Kidney (tissue), 22 donors: ENCODE measurements at places on chromosomes 11 and 22. TPM values are rescaled to one million over a fixed set of nuclear protein-coding genes. Genes with fewer than 3 reads are reported as not detected.
A peak's percentile ranks its signal among the peaks of the same experiment; 100 is the strongest.

OTOG gene
- 0.06 TPM for total RNA-seq

DNA sequence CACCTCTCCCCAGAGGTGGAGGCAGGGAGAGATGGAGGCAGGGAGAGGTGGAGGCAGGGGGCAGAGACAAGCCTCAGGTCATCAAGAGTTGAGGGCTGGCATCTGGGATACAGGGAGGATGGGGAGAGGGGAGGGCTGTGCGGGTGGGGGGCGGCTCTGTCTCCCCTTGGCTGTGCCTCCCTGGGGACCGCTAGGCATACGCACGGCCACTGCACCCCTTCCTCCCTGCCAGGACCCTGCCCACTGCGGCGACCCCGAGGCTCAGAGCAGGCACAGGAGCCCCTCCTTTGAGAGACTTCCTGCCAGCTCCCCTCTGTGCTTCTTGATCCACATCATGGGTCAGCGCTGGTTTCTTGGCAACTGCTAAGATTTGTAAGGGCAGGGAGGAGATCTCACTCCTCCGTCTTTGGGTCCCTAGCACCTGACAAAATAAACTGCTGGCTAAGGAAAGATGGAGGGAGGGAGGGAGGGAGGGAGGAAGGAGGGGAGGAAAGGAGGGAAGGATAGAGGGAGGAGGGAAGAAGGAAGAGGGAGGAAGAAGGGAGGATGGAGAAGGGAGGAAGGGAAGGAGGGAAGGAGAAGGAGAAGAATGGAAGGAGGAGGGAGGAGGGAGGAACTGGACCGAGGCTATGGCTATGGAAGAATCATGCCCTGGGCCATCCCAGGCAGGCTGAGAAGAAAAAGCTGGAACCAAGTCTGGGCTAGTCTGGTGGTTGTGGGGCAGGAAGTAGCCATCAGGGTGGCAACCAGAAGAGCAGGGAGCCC, 18.5 kb downstream of the PRR33 start:
- DNase-seq, result peak; percentile 95

DNA sequence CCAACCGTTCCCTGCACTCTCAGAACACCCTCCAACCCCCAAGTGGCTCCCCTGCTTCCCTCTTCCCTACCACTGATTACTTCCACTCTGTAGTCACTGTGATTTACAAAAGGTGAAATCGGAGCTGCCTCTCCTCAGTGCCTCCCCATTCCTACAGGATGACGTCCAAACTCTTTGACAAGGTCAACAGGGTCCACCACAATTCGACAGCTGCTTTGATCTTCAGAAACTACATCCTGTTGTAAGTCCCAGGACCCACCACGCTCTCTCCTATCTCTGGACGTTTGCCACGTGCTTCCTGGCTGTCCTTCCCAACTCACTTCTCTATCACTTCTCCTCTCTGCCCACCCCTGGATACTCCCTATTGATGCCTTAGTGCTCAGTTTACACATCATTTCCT, 85.0 kb upstream of the EIF3D start:
- DNase-seq, result peak; percentile 72

IMMP1L gene
- 23.8 TPM for total RNA-seq

DNA sequence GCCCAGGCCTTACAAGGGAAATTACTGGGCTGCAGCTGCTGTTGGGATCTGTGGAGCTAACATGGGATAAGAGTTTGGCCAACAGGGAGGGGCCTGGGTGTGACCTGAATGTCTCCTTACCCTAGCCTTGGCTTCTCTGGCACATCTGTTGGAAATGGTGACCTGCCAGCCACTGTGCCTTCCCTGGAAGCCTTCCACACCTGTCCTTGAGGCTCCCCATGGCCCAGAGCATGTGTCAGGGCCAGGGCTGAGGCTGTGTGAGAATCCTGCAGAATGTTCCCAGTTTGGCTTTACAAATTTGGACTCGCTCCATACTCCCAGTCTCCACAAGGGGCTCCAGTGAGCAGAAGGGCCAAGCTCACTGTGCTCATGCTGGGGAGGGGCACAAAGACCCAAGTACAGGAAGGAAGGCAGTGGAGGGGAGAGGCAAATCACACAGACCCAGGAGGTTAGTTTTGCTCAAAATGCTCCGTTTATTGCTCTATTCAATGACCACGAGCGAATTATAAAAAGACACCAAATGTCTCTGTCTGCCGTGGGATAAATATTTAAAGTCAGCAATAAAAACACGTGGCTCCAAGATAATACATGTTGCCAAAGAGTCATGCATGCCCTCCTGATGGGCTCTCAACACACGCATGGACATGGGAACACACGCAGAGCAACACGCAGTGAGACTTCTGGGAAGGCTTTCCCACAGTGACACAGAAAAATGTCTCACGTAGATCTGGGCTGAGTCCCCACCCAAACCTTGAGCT, 1.7 kb upstream of the IGSF22 start:
- peak; percentile 50 for DNase-seq

DNA sequence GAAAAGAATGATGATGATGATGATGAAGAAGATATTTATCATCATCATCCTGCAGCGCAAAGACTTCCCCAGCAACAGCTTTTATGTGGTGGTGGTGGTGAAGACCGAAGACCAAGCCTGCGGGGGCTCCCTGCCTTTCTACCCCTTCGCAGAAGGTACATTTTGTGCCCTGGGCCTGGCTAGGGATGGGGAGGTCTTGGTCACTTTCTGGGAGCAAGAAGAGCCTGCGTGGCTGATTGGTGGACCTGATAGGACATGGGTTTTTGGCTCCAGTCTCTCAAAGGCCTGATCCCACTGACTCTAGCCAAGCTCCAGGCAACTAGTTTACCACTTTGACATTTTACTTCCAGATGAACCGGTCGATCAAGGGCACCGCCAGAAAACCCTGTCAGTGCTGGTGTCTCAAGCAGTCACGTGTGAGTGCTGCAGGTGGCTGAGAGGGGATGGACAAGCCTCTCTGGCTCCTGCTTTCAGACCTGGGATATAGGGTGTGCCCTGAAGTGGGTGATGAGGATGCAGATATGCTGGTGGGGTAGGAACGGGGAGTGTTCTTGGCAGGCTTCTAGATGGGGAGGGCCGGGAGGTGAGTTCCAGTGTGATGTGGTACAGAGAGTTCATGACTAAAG, 5.3 kb downstream of the SIDT2 start:
- DNase-seq, result peak; percentile 26

RCN1 gene
- 82.0 TPM for total RNA-seq

DNA sequence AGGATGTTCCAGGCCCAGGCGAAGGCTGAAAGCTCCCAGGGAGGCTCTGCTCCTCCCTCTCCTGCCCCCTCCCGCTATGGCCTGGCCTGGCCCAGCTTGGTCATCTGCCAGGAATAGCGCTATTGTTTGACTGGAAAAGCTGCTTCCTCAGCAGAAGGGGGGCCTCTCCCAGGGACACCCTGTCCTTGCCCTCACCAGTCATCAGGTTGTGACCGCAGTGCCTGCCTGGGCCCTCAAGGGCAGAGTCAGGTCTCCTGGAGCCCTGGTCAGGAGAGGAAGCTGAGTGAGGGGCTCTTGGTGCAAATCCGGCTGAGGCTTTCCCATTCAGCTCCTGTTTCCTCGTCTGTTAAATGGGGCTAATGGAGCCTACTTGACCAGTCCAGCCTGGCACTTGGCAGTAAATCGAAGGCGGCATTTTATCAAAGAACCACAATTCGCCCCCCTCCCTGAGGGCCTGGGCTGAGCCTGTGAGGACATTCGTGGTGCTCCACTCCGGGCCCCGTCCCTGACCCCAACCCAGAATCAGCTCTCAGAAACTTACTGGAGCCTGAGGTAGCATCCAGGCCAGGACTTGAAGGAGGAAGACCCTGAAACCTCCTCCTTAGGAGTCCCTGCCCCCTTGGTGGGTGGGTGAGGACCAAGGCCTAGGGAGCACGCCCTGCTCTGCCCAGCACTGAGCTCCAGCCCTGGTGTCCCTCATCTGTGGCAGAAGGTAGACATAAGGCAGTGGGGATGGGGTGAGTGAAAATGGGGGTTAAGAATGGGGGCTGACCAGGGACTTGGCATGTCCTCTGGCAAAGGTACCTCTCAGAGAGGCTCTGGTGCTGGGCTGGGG, 2.0 kb upstream of the CASTOR1 start:
- peak; percentile 76 for DNase-seq

- DNase-seq, result peak; percentile 26
Observed at GRCh38 chr22:46245511-46245910, 4.6 kb downstream of the CDPF1 start.

GRCh38 chr11:8871171-8871775, 39.7 kb upstream of the AKIP1 start:
- peak; percentile 92 for DNase-seq
